CD4-positive, alpha-beta T cell treated with Interleukin-2 at 100 ng/mL for 4 hours (primary cell): ENCODE measurements at places on chromosomes 4 and X.

DNA sequence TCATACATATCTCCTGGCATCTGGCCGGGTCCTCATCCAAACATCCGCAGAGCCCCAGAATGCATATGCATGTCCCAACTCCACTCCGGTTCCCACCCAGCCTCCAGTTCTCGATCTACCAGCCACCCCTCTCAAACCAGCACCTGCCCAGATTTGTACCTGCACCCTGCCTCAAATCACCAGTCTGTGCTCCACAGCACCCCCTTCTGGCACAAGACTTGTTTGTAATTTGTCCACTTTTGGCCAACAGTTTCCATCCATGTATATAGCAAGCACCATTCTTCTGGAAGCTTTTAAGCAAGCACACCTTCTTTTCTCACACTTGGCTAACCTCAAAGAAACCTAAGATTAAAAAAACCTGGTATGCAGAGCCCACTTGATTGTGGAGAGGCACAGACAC is 644.1 kb downstream of the MID1IP1 start:
- peak; percentile 35 for DNase-seq

- DNase-seq, result no peak
Observed at GRCh38 chr4:87088186-87088585, 132.2 kb downstream of the KLHL8 start.

DNA sequence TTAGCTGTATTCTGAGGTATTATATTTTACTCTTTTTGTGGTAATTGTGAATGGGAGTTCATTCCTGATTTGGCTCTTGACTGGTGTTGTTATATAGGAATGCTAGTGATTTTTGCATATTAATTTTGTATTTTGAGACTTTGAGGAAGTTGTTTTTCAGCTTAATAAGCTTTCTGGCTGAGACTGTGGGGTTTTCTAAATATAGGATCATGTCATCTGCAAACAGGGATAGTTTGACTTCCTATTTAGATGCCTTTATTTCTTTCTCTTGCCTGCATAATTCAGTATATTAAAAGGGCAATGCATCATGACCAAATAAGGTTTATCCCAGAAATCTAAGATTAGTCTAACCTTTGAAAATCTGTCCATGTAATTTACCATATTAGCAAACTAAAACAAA is 44.7 kb upstream of the EPGN start:
- no peak for DNase-seq

DNA sequence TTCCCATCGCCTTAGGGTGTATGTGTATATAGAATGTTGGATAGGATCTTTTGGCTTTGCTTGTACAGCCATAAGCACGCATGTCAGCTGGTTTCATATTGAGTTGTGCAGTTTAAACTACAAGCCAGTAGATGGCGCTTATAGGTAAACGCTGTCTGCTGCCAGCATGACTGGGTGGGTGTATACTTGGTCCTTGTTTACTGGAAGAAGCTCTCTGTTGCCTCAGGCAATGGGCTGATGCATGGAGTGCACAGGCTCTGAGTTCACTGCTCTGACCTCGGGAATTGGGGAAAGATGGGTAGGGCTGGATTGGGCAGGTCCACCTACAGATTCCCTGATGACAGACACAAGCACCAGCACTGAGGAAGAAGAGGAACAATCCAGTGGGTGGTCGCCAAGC is 831.5 kb downstream of the STIM2 start:
- no peak for DNase-seq

DNA sequence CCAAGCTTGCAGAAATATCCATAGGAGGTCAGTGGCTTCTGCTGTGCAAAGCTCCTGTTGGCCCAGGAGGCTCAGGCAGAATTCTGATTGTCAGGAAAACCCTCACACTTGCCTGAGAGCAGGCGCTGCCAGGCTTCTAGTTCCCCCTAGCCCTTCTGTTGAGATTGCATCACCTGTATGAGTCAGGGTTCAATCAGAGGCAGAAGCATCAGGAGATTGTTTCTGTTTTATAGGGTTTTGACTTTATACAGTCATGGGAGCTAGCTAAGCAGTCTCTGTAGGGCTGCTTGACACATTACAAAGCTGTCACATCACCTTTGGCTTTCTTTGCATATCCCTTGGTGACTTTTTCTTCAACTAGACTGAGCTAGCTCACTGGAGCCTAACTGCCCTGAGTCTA is 27.8 kb downstream of the DIPK2B start:
- DNase-seq, result no peak

- DNase-seq, result no peak
Observed at GRCh38 chr4:158176108-158176507, 3.3 kb upstream of the GASK1B start.

GRCh38 chr4:88531549-88531948 is 8.0 kb upstream of the PYURF start:
- DNase-seq, result no peak

GRCh38 chrX:7055386-7056137 is 92.0 kb upstream of the STS start:
- no peak for DNase-seq

GRCh38 chr4:173174594-173175012 is 6.0 kb downstream of the GALNT7 start:
- no peak for DNase-seq

GRCh38 chr4:144174401-144175067 is 34.0 kb upstream of the GYPA start:
- DNase-seq, result peak; percentile 55

- no peak for DNase-seq
Observed at GRCh38 chr4:38462367-38463055, 201.5 kb upstream of the KLF3 start.

GRCh38 chr4:94819371-94820168 is 61.8 kb downstream of the BMPR1B start:
- DNase-seq, result no peak

DNA sequence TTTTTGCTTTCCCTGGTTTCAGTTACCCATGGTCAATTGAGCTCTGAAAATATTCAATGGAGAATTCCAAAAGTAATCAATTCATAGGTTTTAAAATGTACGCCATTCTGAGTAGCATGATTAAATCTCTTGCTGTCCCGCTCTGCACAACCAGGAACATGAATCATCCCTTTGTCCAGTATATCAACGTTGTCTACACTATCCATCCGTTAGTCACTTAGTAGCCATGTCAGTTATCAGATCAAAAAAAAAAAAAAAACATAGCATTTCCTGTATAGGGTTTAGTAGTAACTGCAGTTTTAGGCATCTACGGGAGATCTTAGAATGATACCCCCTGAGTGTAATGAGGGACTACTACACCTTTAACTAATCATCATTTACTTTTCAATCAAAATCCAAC is 15.1 kb downstream of the LAMP2 start:
- no peak for DNase-seq

DNA sequence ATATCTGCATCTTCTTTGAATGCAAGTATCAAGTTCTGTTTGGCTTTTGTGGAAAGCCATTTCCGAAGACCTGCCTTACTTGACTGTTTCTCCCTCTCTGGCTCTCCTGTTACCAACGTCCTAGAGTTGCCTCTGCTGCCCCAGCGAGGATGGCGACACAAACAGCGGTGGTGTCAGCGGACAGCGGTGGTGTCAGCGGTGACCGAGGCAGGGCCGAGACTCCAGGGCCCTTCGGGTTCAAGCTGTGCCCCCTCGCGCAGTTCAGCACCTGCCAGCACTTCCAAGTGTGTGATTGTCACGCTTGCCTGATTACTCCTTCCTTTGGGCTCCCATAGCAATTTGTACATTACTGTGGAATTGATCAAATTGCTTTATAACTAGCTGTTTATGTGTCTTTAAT is 336.9 kb upstream of the FAT1 start:
- no peak for DNase-seq
